ENCODE measurements at places on chromosomes 4 and X.

DNA sequence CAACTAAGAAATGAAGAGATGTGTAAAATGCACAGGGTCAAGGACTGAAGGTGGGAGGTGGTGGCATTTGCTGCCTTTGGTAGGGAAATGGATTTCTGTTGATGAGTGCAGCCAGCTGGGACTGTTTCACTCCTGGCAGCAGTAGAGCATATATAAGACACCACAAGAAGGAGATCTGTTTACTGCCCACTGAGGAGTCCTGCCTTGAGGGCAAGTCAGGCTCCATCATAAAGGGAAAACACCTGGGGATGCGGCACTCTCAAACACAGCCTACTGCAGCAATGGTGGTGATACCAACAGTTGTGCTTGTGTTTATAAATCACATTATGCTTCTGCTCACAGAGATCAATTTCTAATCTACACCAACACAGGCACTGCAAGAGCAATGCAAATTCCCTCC lies 222.1 kb downstream of the TACR3 start:
- DNase-seq = no peak

GRCh38 chrX:85905851-85906250 lies 141.5 kb downstream of the CHM start:
- DNase-seq = no peak

DNA sequence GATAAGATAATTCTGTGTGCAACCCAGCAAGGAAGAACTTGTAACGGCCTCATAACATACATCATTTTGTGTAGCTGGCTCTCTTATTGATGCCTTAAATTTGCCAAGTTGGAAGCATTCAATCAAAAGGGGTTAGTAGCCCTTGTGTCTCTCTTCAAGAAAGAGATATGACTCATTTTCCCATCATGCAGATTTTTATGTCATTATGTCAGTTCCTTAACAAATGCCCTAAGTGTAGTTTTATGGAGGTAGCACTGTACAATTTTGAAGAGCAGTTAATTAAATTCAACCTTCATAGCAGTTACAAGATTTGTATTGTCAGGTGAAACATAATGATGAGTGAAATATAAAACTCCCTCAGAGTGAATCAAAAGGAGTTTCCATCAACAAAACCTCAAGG lies 215.6 kb downstream of the GRIA3 start:
- no peak for DNase-seq

DNA sequence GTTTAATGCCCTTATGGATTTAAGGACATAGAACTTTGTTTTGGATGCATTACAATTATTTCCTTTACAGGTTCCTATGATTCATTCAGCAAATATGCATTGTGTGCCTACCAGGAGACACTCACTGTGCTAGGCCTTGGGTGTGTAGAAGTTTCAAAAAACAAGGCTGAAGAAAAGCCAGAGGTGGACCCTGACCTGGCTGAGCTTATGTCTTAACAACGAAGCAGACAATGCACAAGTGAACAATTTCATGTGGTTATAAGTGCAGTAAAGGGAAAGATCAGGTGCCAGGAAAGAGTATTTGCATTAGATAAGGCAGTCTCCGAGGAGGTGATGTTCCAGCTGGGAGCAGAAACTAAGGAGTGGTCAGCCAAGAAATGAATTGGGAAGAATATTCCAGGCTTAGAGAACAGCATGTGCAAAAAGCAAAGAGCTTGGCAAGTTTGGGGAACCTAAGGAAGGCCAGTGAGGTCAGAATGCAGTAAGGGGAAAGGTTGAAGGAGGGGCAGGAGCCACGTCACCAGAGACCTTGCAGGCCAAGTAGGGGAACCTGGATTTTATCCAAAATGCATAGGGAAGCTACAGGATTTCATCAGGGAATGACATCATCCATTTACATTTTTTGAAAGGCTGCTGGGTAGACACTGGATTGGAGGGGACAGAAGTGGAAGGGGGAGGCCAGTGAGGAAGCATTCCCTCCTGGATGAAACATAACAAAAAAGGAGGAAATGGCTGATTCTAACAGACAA lies 193.6 kb downstream of the SOWAHB start:
- DNase-seq = no peak

GRCh38 chrX:38379088-38379487 lies 26.7 kb downstream of the OTC start:
- no peak for DNase-seq

- no peak for DNase-seq
These were observed 108.0 kb downstream of the CPZ start for GRCh38 chr4:8700531-8700930.

DNA sequence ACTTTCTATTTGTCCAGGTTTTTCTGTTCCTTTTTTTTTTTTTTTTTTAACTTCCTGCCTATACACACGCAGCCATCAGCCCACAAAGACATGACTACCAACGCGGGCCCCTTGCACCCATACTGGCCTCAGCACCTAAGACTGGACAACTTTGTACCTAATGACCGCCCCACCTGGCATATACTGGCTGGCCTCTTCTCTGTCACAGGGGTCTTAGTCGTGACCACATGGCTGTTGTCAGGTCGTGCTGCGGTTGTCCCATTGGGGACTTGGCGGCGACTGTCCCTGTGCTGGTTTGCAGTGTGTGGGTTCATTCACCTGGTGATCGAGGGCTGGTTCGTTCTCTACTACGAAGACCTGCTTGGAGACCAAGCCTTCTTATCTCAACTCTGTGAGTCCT lies 2.1 kb downstream of the EBP start:
- DNase-seq = no peak

DNA sequence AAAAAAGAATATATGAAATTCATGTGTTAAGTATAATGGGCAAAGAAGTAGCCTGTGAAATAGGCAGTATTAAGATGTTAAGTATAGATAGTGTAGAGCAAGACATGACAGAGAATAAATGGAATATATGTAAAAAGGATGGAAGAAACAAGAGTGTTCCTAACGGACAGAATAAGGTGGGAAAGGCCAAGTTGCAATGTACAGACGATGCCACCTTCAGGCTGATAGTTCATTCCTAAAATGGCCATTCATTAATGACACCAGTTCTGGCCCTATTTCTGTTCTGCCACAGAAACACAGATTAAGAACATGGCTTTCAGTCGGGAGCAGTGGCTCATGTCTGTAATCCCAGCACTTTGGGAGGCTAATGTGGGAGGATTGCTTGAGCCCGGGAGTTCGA lies 4.4 kb upstream of the FAM184B start:
- no peak for DNase-seq

- no peak for DNase-seq
These were observed 26.5 kb downstream of the HCCS start for GRCh38 chrX:11137543-11138139.

DNA sequence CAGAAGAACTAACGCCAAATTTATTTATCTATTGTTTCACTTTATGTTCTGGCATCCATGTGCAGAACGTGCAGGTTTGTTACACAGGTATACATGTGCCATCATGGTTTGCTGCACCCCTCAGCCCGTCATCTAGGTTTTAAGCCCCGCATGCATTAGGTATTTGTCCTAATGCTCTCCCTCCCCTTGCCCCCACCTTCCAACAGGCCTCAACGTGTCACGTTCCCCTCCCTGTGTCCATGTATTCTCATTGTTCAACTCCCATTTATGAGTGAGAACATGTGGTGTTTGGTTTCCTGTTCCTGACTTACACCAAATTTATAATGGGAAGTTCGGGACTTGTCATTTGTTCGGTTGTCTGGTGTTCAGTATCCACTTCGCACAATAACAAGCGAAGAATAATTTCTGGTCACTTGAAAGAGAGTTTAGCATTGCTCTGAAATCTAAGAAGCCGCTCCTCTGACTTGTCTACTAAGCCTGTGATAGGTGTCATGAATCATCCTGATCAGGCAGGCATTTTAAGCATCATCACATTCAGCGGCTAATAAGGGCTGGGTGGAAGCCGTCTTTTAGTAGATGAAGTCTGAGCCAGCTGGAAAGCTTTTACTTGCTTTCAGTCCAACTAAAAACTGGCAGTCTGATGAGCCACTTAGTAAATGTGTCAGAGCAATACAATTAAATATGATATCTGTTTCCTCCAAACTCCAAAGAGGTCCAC lies 1065.7 kb upstream of the PABPC4L start:
- DNase-seq = no peak

DNA sequence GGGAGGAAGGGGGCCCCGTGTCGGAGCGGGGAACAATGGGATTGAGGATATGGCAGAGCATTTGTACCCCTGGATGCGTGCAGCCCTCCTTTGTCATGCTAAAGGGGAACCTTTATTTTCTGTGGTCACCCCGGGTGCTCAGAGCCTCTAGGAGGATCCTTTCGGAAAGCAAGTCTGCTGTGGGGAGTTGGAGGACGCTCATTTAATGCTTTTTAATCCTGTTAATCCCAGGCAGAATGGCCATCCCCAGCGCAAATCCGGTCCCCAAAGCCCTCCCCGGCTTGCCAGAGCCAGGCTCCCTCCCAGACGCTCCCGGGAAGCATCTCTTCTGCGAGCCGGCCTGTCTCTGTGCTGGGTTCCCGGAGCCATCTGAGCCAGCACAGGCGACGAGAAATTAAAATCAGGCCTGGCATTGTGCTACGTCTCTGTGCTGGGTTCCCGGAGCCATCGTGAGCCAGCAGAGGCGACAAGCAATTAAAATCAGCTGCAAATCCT lies 113.2 kb upstream of the PPP2R3B start:
- no peak for DNase-seq

- DNase-seq = no peak
These were observed 93.3 kb downstream of the SYNPO2 start for GRCh38 chr4:118981839-118982381.

DNA sequence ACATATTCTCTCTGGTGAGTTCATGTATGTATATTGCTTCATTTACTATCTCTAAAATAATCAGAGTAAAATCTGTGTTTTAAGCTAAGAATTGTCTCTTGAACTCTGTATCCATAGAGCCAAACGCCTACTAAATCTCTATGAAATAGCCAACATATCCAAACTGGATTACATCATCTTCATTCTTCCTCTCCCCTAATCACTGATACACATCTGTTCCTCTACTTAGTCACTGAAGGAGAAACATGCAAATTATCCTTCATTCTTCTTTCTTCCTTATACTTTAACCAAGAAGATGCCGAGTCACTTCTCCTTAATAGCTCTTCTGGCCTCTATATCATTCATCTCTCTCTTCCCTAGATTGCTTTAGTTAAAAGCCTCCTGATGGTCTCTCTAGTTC lies 630.4 kb upstream of the FTHL17 start:
- no peak for DNase-seq

DNA sequence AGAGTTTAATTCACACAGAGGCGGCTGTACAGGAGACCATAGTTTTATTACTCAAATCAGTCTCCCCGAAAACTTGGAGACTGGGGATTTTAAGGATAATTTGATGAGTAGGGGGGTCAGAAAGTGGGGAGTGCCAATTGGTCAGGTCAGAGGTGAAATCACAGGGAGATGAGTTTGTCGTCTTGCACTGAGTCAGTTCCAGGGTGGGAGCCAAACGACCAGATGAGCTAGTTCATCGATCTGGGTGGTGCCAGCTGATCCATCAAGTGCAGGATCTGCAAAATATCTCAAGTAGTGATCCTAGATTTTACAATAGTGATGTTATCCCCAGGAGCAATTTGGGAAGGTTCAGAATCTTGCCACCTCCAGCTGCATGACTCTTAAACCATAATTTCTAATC lies 4.0 kb downstream of the ETFDH start:
- no peak for DNase-seq

- no peak for DNase-seq
These were observed 99.2 kb upstream of the GPC4 start for GRCh38 chrX:133514486-133514885.

DNA sequence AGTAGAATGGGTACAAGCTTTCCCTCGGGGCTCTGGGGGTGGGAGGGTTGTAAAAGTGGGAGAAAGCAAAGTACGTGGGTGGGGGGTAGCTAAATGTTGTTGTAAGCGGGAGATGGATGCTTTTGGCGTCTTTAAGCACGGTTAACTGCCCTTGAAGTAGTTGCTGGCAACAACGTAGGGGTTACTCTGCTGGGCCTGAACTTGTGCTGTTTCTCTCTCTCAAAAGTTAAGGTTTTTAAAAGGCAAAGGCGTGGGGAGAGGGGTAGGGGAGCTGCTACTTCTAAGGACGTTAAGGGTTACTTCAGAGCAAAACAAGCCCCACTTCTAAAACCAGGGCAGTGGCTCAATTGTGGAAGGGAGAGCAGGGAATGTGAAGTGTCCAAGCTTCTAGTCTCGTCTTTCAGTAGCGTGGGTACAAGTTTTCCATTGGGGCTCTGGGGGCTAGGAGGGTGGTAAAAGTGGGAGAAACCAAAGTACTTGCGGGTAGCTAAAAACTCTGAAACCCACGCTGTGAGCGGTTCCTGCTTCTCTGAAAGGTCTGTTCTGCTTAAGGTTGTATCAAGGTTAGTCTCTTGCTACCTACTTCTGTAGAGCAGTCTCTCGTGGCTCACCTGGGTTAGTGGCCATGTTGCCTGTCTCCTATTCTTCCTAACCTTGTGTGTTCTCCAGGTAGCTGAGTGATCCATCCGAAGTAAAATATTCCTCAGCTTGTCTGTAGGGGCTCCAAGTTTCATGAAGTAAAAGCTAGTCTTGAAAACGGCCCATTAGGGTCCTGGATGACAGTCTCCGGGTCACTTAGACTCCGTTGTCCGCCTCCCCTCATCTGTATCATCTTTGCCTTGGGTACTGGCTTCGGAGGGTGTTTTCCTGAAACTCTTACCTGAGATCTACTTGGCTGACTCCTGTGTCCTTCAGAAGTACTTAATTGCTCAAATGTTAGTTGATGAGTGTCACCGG lies 1.7 kb upstream of the WDR1 start:
- no peak for DNase-seq

DNA sequence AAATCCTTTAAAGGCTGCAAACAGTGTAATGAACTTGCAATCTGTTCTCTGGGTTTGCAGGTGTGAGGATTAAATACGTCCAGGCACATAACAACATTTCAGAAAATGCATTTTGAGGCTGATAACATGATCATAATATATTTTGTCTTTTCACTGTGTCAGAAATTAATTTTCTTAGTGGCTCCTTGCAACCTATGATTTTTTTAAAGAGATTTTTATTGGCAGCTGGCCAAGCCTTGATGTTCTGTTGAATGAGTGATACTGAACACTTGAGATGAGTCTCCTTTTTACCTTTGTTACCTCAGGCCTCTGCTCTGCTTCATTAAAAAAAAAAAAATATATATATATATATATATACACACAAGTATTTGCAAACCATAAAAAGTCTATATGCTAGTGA lies 68.2 kb upstream of the TENM3 start:
- DNase-seq = peak; percentile 19

DNA sequence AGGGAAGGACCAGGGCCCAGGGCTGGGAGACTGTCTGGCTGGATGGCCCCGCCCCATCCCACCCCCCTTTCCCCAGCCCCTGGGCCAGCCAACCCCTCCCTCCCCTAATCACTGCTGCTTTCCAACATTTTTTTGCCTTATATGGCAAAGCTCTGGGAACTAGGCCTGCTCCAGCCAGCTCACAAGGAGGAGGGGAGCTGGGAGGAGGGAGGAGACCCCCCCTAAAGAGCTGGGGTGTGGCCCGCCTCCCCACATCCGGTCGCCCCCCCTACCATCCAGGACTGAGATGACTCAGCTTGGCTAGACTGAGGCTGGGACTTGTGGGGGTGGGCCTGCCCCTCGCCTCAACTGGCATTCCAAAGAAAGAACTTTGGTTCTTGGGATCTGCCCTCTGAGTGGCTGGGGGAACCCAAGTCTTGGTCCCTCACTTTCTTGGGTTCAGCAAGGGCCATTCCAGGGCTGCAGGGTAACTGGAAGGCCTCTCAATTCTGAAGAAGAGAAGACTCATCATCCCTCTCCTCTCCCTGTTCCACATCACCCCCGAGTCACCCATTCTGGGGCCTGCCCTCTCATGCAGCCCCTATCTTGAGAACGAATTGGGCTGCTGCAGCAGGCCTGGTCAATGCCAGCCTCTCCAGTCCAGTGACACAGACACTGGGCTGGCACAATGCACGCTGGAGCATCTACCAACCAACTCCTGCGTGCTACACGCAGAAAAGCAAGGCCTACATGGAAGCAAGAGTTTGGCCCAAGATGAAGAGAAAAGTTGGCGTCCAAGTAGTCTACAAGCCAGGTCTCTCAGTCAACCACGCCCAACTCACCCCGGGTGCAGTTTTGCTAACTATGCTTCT lies 4.8 kb downstream of the FLNA start:
- DNase-seq = no peak
